H54 (cell line): ENCODE measurements at places on chromosomes 2 and 18.

GRCh38 chr2:212005085-212005671 is 533.4 kb downstream of the ERBB4 start:
- no peak for DNase-seq

DNA sequence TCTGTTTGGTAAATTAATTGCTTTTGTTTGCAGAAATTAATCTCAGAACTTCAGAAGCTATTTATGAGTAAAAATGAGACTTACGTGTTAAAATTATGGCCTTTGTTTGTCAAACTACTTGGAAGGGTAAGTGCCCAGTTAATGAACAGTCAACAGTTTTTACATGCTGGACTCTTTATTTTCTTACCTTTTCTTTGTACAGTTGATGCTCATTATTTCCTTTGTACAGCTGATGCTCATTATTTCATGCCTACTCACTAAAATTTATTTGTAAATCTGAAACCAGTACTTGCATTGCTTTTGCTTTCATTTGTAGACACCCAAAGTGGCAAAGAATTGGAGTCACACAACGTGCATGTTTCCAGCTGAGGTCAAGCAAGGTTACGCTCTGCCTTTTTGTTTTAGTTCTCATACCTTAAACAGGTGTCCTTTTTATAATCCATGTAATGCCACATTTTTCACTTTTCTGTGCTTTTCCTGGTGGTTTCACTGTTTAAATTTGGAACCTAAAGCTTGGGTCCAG is 13.3 kb downstream of the RIF1 start:
- DNase-seq = no peak

DNA sequence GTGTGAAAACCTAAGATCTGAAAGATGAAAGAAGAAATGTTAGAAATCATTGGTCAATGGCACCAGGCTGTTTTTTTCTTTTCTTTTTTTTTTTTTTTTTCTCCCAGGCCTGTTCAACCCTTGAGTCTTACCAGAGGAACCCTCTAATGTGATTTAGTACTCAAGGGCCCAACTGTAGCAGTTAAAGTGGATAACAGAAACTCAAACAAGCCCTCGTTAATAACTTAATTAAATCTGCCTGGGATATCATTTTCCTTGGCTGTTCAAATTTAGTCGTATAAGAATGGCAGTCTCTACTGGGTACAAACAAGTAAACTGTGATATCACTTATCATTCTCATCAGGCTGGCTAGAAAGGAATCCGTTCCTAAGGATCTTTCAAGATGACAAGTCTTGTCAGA is 16.5 kb downstream of the ARL4C start:
- DNase-seq = no peak

GRCh38 chr2:176639016-176639343 is 369.7 kb downstream of the MTX2 start:
- no peak for DNase-seq

DNA sequence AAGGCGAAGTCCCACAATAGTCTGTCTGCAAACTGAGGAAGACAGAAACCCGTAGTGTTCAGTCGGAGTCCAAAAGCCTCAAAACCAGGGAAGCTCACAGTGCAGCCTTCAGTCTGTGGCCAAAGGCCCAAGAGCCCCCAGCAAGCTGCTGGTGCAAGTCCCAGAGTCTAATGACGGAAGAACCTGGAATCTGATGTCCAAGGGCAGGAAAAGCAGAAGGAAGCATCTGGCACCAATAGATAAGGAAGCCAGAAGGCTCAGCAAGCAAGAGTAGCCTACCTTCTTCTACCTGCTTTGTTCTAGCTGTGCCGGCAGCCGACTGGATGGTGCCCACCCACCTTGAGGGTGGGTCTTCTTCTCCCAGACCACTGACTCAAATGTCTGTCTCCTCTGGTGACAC is 21.8 kb downstream of the CFAP210 start:
- DNase-seq = no peak

GRCh38 chr2:199019898-199020507 is 437.7 kb downstream of the SATB2 start:
- peak; percentile 4 for DNase-seq

- no peak for DNase-seq
Observed at GRCh38 chr2:210567279-210567678, 10.9 kb downstream of the CPS1 start.

- DNase-seq = no peak
Observed at GRCh38 chr18:66615176-66615575, 11.3 kb upstream of the CDH19 start.

DNA sequence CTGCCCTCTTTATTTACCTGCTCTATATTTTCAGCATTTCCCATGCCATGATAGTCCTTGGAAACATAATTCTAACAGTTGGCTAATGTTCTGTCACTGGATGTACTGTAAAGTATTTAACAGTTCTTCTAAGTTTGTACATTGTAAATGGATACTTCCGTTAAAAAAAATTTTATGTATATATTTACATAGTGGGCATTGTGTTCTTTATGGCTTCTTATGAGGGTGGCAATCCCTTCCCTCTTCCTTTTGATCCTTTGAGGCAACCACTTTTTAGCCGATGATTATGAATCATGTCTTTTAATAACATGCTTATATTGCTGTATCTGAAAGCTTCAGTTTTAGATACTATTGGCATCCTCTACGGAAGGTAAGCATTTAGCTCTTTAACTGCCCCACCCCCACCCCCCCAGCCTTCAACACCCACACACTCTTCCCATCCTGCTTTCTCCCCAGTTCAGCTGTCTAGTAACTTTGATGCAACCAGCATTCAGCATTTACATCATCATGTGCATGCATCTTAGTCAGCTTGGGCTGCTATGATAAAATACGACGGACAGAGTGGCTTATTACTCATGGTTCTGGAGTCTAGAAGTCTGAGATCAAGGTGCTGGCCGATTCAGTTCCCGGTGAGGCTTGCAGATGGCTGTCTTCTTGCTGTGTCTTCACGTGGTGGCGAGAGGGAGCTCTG is 21.0 kb upstream of the EDAR start:
- DNase-seq = no peak

GRCh38 chr2:129117434-129117833 is 798.8 kb upstream of the HS6ST1 start:
- DNase-seq = no peak

GRCh38 chr2:207983641-207984042 is 41.7 kb downstream of the PLEKHM3 start:
- no peak for DNase-seq

- DNase-seq = no peak
Observed at GRCh38 chr2:224952936-224953657, 89.2 kb downstream of the DOCK10 start.

- no peak for DNase-seq
Observed at GRCh38 chr2:7262727-7263126, 345.5 kb downstream of the RNF144A start.

DNA sequence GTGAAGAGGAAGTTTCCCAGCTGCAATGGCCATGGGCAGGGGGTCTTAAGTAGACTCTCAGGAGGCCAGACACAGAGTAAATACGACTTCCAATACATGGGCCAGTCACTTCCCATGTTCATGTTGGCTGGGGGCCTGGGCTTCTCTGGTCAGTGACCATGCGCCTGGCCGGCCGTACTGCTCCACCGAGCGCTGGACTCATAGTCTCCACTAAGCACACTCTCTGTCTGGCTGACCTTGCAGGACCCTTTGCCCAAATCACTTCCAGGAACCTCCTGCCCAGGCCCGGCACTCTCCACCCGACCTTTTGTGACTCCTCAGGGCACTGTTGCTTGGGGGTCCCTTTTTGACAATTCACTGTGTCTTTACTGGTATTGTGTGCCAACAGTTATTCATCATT is 69.3 kb downstream of the SOWAHC start:
- DNase-seq = no peak

GRCh38 chr2:203997481-203997880 is 60.9 kb downstream of the ICOS start:
- DNase-seq = no peak

GRCh38 chr2:212843409-212844199 is 305.0 kb upstream of the ERBB4 start:
- no peak for DNase-seq

DNA sequence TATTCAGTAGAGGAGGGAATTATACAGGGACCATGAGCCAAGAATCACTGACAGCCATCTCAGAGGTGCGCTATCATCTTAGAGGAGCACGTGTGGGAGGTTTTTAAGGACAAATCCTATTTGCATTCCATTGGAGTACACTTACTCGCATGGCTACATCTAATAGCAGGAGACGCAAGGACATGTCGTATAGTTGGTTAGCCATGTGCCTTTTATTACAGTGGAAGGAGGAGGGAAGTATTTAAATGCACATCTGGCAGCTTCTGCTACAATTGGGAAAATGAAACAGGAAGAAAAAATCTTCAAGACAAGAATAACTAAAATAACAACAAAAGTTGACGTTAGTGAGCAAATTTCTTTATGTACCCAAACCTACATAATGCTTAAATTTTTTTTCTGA is 86.5 kb upstream of the UGP2 start:
- no peak for DNase-seq

- no peak for DNase-seq
Observed at GRCh38 chr18:76857476-76857875, 35.1 kb downstream of the ZNF236 start.

DNA sequence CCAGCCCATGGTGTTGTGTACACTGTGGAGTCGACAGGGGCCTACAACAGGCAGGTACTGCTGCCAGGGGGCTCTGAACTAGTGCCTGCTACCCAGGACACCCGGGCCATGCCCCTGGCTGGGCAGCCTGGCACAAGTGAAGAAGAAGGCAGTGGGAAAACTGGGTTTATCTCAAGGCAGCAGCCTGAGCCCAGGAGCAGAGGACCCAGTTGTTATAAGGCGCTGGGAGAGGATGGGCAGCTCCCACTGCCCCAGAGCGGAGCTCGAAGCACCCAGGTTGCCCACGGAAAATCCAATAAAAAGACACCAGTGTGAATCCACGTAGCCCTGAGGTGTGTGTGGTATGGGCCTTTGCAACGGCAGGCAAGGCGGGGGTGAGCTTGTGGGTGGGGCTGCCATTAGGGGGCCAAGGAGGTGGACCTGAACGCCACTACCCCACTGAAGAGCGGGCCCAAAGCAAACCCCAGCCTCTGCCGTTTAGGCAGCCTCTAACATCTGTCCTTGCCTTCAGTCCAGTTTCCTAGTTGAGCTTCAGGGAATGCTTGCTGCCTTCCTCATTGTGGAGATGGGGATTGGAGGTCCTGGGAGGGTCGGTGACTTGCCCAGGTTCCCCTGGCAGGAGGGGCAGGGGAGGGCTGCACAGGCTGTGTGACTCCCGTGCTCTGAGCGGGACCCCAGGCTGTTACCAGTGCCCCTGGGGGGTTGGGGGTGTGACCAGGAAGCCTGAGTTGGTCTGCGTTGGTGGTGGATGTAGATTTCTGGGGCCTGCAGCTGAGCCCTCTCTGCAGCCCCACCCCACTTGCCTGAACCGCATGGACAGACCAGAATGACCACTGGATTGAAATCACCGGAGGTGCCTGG is 16.0 kb downstream of the ARID5A start:
- DNase-seq = no peak

- DNase-seq = no peak
Observed at GRCh38 chr2:24675338-24675737, 117.9 kb downstream of the PTRHD1 start.

DNA sequence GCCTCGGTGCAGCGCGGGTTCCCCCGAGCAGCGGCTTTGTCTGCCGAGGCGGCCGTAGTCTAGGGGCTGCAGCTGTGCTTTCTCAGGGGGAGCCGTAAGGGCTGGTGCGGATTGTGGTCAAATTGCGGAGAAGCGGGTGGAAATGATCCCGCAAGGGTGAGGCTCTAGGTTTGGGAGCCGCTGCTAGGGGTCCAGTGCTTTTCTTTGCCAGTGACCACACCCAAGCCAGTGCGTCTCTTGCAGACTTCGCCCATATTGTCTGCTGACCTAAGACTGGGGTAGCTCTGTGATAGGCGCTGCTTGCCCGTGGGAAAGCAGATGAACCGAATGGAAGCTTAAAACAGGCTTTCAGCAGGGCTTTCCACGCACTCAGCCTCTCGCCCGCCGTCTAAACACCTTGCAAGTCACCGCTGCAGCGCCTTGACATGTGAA is 2.1 kb downstream of the DPYSL5 start:
- no peak for DNase-seq

DNA sequence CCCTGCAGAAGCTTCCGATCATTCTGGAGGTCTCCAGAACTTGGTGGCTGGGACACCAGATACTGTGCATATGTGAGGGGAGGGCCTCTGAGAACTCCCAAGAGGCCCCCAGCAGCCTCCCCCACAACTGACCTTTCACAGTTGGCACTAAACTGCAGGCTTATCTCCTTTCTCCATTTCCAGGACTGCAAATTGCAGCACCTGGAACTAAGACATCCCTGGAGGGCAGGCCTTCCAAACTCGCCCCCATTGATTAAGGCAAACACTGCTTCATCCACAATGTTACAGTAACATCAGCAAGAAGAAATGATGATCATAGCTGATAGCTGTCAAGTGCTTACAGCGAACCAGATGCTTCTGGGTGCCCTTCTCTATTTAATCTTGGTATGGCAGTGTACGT is 67.9 kb downstream of the TGOLN2 start:
- no peak for DNase-seq

DNA sequence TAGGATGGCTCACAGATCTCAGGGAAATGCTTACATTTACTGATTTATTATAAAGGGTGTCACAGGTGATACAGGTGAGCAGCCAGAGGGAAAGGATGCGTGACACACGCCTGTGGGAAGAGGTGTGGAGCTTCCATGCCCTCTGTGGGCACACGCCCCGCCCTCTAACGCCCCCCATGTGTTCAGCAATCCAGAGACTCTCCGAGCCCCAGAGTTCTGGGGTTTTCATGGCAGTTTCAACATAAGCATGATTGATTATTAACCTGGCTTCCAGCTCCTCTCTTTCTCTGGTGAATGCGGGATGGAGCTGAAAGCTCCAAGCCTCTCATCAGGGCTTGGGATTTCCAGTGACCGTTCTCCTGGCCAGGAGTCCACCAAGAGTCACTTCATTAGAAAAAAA is 34.3 kb upstream of the ODC1 start:
- DNase-seq = no peak
